ENCODE measurements at places on chromosomes 2 and 18. TPM values are rescaled to one million over a fixed set of nuclear protein-coding genes. Genes with fewer than 3 reads are reported as not detected.

The SDC1 gene
- 31.4 TPM for total RNA-seq

The RTP5 gene
- total RNA-seq: not detected

The DLGAP1 gene
- total RNA-seq: 1.9 TPM

The SNRNP27 gene
- total RNA-seq: 53.8 TPM

The ZFP36L2 gene
- 8.1 TPM for total RNA-seq

The NEB gene
- total RNA-seq: 1.1 TPM

The CLIP4 gene
- total RNA-seq: 114 TPM

The ASNSD1 gene
- 37.7 TPM for total RNA-seq

The CTAGE1 gene
- not detected for total RNA-seq

The SAG gene
- not detected for total RNA-seq

All from A375 (cell line).